ENCODE measurements at places on chromosomes 1 and 21. TPM values are rescaled to one million over a fixed set of nuclear protein-coding genes. Genes with fewer than 3 reads are reported as not detected.

GRCh38 chr1:244820131-244820530 lies 15.3 kb upstream of the COX20 start:
- no peaks in the 10 kb centered on the region for H3K36me3 ChIP-seq
- no peaks in the 10 kb centered on the region for H3K4me1 ChIP-seq
- no peak overlapping the region for H3K4me3 ChIP-seq
- H3K27me3 ChIP-seq, result no peaks in the 10 kb centered on the region
- H3K27ac ChIP-seq, result no peak overlapping the region

GRCh38 chr1:217026531-217026930 lies 303.3 kb upstream of the ESRRG start:
- DNase-seq, result no peak
- H3K4me3 ChIP-seq, result no peak overlapping the region
- no peaks in the 10 kb centered on the region for H3K27me3 ChIP-seq
- no peak overlapping the region for H3K27ac ChIP-seq
- no peaks in the 10 kb centered on the region for H3K36me3 ChIP-seq

GRCh38 chr1:23531562-23532094 lies 595 bp upstream of the E2F2 start:
- DNase-seq, result no peak
- no peaks in the 10 kb centered on the region for H3K36me3 ChIP-seq
- no peaks in the 10 kb centered on the region for H3K27me3 ChIP-seq
- H3K4me3 ChIP-seq, result peak overlapping the region; percentile 79
- H3K4me1 ChIP-seq, result peaks cover 31% of the 10 kb centered on the region
- H3K27ac ChIP-seq, result no peak overlapping the region

DNA sequence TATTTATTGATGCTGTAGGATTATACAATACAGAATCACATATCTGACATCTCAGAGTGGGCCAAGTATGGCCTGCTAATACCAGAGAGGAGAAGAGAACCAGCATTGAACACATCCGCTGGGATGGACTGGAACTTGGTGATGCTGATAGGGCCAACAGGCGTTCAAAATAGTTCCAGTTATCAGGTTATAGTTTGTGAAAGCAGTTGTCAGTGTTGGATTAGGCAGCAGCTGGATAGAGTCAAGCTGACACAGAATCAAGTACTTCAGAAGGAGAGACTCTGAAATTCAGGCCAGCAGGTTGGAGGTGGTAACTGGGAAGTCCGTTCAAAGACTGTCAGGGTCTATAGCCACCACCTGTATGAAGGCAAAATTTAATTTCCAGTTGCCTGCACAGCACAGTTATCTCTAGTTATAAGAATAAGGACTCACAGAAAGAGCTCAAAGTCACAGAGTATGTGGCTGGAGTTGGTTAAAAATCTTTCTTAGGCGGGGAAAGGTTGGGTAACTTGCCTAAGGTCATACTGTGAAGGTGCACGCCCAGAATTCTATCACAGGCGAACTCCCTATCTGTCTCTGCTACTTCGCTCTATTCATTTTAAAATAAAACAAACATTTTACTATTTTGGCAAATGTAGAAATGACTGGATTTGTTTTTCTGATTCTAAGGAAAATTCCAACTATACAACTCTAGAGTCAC lies 9.9 kb upstream of the DIPK1A start:
- no peak overlapping the region for H3K27ac ChIP-seq
- H3K36me3 ChIP-seq, result no peaks in the 10 kb centered on the region
- no peaks in the 10 kb centered on the region for H3K4me1 ChIP-seq
- DNase-seq, result no peak
- H3K4me3 ChIP-seq, result no peak overlapping the region

- peak; percentile 29 for DNase-seq
- H3K4me1 ChIP-seq, result peaks cover 12% of the 10 kb centered on the region
- no peaks in the 10 kb centered on the region for H3K27me3 ChIP-seq
- H3K27ac ChIP-seq, result peak overlapping the region; percentile 80
Measured at GRCh38 chr1:111516005-111516535, 12.6 kb upstream of the ADORA3 start.

DNA sequence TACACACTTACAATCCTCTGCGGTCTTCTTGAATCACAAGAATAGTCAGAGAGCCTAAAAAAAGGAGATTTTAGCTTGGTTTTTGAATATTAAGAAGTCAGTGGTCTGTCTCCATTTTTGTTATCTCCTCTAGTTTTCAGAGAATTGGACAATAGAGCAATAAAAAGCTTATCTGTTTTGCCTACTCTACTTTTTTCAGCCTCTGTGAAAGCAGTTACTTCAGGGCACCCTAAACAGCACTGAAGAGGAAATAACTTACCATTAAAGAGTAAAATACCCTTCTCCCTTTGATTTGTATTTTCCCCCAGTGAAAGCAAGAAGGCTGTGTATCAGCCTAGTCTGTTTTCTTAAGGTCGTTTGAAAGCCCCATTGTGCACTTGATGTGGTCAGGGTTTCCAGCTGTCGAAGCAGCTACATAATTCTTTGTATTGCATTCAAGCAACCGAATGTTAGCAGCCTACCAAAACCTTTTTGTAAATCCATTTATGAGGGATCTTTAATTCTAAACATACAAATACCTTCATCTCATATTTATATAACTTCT lies 1.0 kb downstream of the NTMT2 start:
- no peak for DNase-seq
- H3K4me3 ChIP-seq, result no peak overlapping the region
- no peaks in the 10 kb centered on the region for H3K4me1 ChIP-seq
- no peaks in the 10 kb centered on the region for H3K27me3 ChIP-seq

DNA sequence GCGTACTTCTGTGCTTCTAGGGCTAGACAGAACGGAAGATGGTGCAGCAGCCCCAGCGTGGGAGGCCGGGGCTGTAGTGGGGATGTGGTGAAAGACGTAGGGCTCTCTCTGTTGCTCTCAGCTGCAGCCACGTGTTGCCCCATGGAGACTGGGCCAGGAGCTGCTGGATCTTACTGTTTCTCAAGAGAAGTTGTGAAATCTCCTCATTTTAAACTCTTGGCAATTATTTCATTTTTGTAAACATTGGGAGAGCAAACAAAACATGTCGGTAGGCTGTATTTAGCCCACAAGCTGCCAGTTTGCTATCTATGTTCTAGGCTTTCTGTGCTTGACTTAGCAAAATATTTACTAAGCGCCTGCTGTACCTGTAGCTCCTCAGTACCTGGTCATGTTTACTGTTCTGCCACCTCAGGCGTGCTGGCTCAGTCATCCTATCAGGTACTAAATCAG lies 15.9 kb upstream of the ELOA start:
- no peak overlapping the region for H3K4me3 ChIP-seq
- H3K36me3 ChIP-seq, result no peaks in the 10 kb centered on the region
- DNase-seq, result peak; percentile 85
- H3K27me3 ChIP-seq, result no peaks in the 10 kb centered on the region

GRCh38 chr1:173508541-173508940 lies 31.4 kb downstream of the PRDX6 start:
- no peaks in the 10 kb centered on the region for H3K36me3 ChIP-seq
- no peaks in the 10 kb centered on the region for H3K27me3 ChIP-seq
- H3K4me1 ChIP-seq, result peaks cover 25% of the 10 kb centered on the region
- DNase-seq, result no peak
- no peak overlapping the region for H3K27ac ChIP-seq

DNA sequence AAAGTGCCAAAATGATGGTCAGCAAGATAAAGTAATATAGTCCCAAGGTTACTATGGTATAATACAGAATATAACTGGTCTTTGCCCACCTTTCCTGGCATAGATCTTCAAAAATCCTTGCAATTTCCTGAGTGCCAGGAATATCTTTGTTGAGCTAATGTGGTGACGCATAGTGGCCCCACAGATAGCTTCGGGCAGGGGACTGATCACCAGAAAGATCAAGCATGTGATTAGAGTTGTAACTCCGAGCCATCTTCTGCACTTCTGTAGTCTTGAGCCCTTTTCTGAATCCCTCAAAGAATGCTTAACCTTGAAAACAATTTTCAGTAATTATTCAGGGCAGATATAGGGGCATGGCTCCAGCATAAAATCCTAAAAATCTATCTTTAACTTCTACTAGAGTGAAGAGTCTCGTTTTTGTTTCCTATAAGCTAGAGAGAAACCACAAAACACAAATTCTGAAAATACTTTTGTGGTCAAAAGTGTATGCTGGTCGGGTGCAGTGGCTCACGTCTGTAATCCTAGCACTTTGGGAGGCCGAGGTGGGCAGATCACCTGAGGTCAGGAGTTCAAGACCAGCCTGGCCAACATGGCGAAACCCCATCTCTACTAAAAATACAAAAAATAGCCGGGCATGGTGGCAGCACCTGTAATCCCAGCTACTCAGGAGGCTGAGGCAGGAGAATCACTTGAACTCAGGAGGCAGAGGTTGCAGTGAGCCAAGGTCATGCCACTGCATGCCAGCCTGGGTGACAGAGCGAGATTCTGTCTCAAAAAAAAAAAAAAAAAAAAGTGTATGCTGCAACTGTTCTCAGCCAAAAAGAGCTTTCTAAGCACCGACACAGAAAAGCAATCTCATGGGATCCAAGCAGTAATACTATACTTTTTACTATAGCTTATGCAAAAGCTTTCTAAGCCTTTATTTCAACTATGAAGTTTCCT lies 62.8 kb downstream of the NVL start:
- no peak for DNase-seq
- H3K4me1 ChIP-seq, result no peaks in the 10 kb centered on the region
- peaks cover 74% of the 10 kb centered on the region for H3K36me3 ChIP-seq
- no peak overlapping the region for H3K27ac ChIP-seq
- no peak overlapping the region for H3K4me3 ChIP-seq
- H3K27me3 ChIP-seq, result no peaks in the 10 kb centered on the region

- H3K4me3 ChIP-seq, result no peak overlapping the region
- peaks cover 27% of the 10 kb centered on the region for H3K4me1 ChIP-seq
- no peaks in the 10 kb centered on the region for H3K36me3 ChIP-seq
- H3K27ac ChIP-seq, result no peak overlapping the region
Measured at GRCh38 chr1:179818743-179819173, 58.8 kb downstream of the TOR1AIP2 start.

GRCh38 chr1:171263901-171264300 lies 15.6 kb downstream of the FMO1 start:
- H3K4me1 ChIP-seq, result no peaks in the 10 kb centered on the region
- H3K36me3 ChIP-seq, result no peaks in the 10 kb centered on the region
- H3K27me3 ChIP-seq, result no peaks in the 10 kb centered on the region
- peak; percentile 66 for DNase-seq
- H3K4me3 ChIP-seq, result no peak overlapping the region

GRCh38 chr1:155012026-155012546 lies 9.5 kb downstream of the ZBTB7B start:
- peaks cover 94% of the 10 kb centered on the region for H3K4me1 ChIP-seq
- H3K27ac ChIP-seq, result peak overlapping the region; percentile 64
- H3K27me3 ChIP-seq, result no peaks in the 10 kb centered on the region
- DNase-seq, result peak; percentile 70
- H3K36me3 ChIP-seq, result peaks cover 28% of the 10 kb centered on the region
- no peak overlapping the region for H3K4me3 ChIP-seq

DNA sequence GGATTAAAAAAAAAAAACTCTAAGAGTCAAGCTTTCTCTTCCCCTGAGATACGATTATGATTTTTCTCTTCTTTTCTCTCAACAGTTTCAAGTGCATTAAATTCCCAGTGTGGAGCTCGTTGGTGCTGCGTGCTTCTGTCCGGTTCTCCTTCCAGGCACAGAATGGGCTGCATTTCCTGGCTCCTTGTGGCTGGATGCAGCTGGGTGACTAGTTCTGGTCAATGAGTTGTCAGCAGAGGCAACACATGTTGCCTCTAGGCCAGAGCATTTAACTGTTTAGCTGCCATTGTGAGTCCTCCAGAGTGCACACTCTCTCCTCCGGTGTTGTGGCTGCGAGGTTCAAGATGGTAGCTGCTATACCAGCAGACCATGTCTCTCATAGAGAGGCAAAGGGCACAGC lies 312.9 kb downstream of the RRAGC start:
- DNase-seq, result peak; percentile 37
- H3K4me1 ChIP-seq, result no peaks in the 10 kb centered on the region
- no peaks in the 10 kb centered on the region for H3K36me3 ChIP-seq
- no peaks in the 10 kb centered on the region for H3K27me3 ChIP-seq
- H3K4me3 ChIP-seq, result no peak overlapping the region
- no peak overlapping the region for H3K27ac ChIP-seq

DNA sequence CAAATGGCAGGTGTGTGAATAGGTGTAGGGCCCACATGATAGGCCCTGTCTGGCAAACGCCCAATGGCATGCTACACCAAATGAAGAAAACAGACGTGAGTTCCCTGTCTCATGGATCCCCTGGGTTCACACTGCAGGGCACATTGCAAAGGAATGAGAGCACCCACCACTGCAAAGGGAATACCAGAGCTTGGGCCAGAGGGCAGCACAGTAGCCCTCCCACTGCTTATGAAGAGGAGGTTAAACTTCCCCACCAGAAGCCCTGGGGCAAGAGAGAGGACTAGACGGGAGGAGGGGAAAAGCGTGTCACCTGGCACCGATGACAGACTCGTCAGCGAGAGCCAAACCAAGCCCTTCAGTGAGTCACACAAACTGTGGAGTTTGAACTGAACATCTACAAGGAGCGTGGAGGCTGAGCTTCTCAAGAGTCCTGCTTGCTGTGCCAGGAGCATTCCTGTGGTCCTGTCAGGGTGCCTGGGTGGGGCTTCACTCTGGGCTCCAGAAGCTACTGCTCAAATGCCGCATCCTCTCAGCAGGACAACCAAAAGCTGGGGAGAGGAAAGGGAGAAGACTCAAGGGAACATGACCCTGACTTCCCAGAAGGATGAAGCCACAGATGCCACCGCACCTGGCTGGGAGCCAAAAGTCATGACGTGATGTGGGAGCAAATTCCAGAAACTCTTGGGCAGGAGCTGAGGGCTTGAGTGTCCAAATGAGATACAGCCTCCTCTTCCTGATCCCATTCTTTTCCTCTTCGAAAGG lies 61.1 kb downstream of the TOMM20 start:
- H3K4me3 ChIP-seq, result no peak overlapping the region
- DNase-seq, result peak; percentile 87
- H3K36me3 ChIP-seq, result no peaks in the 10 kb centered on the region
- peak overlapping the region; percentile 90 for H3K27ac ChIP-seq

- H3K27ac ChIP-seq, result no peak overlapping the region
- H3K27me3 ChIP-seq, result no peaks in the 10 kb centered on the region
- no peak overlapping the region for H3K4me3 ChIP-seq
- no peaks in the 10 kb centered on the region for H3K36me3 ChIP-seq
Measured at GRCh38 chr1:101073836-101074235, 48.3 kb upstream of the DPH5 start.

DNA sequence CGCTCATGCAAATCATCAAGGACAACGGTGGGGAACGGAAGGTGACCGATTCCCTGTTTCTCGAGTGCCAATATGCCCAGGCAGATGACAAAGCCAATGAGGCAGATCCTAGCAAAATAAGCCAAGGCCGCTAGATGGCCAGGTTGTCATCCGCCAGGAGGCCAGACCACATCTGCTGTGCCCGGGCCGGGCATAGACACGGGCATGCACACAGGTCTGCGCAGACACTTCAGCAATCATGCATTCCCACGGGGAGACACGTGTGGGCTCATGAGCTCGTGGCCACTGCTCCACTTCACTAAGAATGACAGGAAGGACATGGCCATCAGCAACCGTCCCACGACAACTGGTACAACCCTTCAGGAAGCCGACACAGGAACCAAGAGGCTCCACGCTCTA lies 23.4 kb downstream of the WDR4 start:
- no peaks in the 10 kb centered on the region for H3K27me3 ChIP-seq
- H3K27ac ChIP-seq, result no peak overlapping the region
- H3K36me3 ChIP-seq, result peaks cover 100% of the 10 kb centered on the region
- no peak for DNase-seq
- no peaks in the 10 kb centered on the region for H3K4me1 ChIP-seq

The HCRTR1 gene
- not detected for polyA plus RNA-seq

The NIPAL3 gene
- 3.2 TPM for polyA plus RNA-seq

The NBPF20 gene
- polyA plus RNA-seq, result 0.45 TPM

The RUNX3 gene
- polyA plus RNA-seq, result 2.6 TPM

The CFHR4 gene
- not detected for polyA plus RNA-seq

The CLEC20A gene
- 0.31 TPM for polyA plus RNA-seq

The S100A9 gene
- 276 TPM for polyA plus RNA-seq

The EXOC8 gene
- polyA plus RNA-seq, result 3.1 TPM

The STYXL2 gene
- polyA plus RNA-seq, result not detected

Data from stomach (tissue), 19 donors.